RPMI8226 (cell line): ENCODE measurements at places on chromosomes 4 and X.

DNA sequence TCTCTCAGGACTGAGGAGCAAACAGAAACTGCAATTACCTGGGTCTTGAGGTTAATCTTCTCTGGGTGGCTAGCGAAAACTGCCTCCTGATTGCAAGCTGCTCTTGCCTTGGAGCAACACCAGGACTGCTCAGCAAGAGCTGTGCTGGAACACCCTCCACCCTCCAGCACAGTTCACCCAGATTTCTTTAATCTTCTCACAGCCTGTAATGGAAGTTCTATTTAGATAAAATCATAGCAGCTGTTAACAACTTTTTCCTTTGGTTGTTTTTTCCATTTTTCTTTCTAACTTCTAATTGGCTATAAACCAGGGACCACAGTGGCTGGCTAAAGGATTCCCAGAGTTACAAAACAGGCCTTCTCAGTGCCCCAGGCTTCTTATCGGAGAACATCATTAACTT is 36.3 kb downstream of the OPHN1 start:
- no peak for DNase-seq

- no peak for DNase-seq
These were observed 1.9 kb upstream of the MTTP start for GRCh38 chr4:99572527-99573240.

GRCh38 chr4:127403471-127404084 is 229.2 kb upstream of the INTU start:
- no peak for DNase-seq

DNA sequence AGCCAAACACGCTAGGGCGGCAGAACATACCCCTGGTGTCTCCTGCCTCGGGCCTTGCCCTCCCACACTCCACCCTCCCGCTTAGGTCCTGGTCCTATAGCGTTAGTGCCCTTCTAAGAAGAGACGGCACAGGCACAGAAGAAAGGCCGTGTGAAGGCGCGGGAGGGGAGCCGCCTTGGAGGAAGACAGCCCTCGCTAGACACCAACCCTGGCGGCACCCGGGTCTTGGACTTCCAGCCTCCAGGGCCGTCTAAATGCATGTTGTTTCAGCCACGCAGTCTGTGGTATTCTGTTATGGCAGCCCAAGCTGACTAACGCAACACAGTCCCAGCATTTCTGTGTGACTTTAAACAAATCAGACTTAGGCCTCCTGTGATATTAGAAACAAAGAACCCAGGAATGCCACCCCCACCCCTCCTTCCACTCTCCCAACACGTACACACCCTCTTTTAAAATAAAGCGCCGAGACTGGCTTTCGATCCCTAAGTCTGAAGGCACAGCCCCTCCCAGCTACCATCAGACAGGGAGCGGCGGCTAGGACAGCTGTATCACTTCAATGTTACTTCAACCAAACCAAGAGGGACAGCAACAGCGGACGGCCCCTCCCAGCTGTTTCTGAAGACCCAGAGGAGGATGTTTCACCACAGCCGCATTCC is 128.0 kb downstream of the AFAP1 start:
- DNase-seq: no peak

- no peak for DNase-seq
These were observed 17.8 kb downstream of the CTBP1 start for GRCh38 chr4:1230971-1231636.
